ENCODE measurements at places on chromosomes 3 and 15.

DNA sequence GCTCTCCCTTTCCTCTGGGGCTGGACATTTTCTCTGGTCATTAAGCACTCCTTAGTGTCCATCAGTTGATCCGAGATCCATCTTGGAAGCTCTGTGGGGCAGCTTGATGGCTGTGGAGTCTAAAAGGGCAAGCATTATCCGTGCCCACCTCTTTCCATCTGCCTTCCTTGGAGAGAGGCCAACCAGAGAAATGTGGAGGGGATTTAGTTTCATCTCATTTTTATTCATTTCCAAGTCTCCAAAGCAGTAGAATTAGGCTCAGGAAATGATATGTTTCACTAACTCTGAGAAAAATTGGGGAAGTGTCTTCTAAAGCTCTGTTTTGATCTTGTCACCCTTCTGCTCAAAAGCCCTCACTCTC lies 95.9 kb upstream of the KLHL25 start:
- DNase-seq, result no peak

- no peak for DNase-seq
Measured at GRCh38 chr3:37170060-37170459, 4.3 kb downstream of the LRRFIP2 start.

- DNase-seq, result peak; percentile 4
Measured at GRCh38 chr3:115272036-115272824, 125.1 kb upstream of the ZBTB20 start.

GRCh38 chr3:158920371-158920770 lies 118.5 kb downstream of the MFSD1 start:
- no peak for DNase-seq

DNA sequence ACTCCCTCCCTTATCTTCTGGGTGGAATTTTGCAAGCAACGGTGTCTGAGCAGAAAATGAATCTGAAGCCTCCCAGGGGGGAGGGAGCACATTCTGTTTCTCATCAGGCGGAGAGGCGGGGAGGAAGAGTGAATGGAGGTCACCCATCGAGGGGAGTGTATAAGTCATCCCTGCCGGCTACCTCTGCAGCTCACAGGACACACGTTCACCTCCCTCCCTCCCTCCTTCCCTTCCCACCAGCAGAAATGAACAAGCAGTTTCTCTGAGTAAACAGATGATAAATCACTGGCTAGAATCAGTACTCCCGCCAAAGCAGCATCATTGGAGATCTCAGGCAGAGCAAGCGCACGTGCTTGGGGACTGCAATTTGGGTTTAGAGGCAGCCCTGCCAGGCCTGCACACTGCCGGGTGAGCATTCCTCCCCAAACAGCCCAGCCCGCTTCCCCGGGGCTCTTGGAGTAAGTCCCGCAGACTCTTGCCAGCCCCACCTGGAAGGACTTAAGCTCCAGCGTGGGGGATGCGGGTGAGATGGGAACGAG lies 38.3 kb downstream of the CPN2 start:
- peak; percentile 49 for DNase-seq

- DNase-seq, result no peak
Measured at GRCh38 chr3:37971467-37971866, 19.1 kb upstream of the VILL start.

DNA sequence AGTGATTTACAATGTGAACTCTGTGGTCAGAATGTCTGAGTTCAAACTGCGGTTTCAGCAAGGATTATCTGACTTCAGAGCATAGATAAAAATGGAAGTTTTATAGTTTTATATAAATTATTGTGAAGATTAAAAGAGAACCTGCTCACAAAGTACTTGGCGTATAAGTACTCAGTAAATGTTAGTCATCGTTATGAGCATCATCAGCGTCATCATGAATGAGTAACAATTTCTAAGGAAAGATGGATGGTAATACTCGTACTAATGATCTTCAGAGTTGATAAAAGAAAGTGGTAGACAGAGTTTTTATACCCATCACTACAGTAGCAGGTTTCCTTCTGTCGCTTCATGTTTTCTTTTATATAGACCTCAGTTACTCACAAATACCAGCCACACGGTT lies 341.8 kb downstream of the RAP2B start:
- no peak for DNase-seq

DNA sequence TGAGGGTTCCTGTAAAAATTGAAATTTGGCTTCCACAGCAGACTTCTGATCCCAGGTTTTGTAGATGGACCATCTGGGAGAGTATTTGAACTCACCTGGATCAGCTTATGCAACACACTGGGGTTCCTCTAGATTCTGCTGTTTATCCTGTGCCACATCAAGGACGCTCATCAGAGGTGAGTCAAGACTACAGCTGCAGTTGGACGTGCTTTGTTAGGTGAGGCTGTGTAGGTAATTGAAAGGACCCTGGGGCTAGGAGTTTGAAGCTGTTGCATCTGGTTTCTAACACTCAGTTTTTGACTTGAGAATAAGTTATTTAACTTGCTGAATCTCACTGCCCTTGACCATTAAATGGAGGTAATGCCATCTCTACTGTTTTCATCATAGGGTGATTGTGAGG lies 394.2 kb downstream of the EDEM1 start:
- no peak for DNase-seq

GRCh38 chr15:69624816-69625215 lies 172.2 kb downstream of the RPLP1 start:
- DNase-seq, result no peak

DNA sequence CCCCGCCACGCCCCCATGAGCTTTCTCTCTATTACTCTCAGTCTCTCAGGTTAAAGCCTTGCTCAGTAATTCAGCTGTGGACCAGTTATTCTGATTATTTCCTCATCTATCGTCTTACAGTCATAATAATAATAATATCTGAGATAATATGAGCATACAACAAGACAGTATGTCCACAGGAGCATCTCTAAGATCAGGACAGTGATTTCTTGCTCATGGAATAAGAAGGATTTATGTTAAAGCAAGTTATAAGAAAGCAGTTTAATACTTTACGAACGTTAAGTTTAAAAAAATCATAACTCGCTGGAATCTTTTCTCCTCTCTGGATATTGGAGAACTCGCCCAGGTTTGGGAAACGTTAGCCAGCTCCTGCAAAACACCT lies 643 bp upstream of the LMCD1 start:
- no peak for DNase-seq

- DNase-seq, result no peak
Measured at GRCh38 chr3:194775731-194776130, 90.0 kb downstream of the FAM43A start.

DNA sequence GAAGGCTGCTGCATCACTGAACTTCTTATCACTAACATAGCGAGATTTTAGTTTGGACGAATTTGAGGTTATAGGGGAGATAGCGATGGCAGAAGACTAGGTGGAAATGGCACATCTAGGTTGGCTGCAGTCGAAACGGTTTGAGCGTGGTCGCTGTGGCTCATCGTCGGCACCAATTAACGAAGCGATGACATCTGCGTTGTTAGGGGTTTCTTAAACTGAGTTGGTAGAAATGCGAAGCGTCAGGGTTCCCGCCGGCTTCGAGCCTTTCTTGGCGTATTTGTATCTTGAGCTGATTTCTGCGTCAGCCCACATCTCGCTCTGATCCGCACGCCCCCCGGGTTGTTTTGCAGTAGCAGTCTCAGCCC lies 319 bp downstream of the LNP1 start:
- peak; percentile 59 for DNase-seq

- no peak for DNase-seq
Measured at GRCh38 chr3:146636881-146637280, 31.7 kb upstream of the PLSCR5 start.

DNA sequence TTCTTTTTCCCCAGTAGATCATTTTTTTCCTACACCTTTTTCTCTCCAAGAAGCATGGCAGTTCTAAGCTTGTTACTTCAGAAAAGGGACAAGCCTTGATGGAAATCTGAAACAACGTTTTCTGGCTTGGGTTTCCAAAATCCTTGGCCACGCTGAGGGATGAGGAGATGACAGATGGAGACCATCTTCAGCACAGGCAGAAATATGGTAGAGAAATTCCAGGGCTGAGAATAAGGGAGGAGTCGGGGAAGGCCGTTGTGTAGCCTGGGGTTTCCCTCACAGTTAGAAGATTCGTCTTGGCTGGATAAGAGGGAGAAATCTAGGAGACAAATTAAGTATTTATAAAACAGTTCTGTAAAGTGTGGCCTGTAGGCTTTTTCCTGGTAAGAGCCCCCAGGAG lies 33.9 kb upstream of the STT3B start:
- no peak for DNase-seq

GRCh38 chr15:67232591-67232990 lies 21.9 kb downstream of the AAGAB start:
- DNase-seq, result no peak

GRCh38 chr3:30578986-30579579 lies 27.3 kb upstream of the TGFBR2 start:
- no peak for DNase-seq

GRCh38 chr3:17130956-17131355 lies 246.2 kb downstream of the PLCL2 start:
- DNase-seq, result no peak

- no peak for DNase-seq
Measured at GRCh38 chr3:71896751-71897150, 111.8 kb upstream of the PROK2 start.

GRCh38 chr3:19485267-19485666 lies 337.0 kb downstream of the KCNH8 start:
- DNase-seq, result no peak

DNA sequence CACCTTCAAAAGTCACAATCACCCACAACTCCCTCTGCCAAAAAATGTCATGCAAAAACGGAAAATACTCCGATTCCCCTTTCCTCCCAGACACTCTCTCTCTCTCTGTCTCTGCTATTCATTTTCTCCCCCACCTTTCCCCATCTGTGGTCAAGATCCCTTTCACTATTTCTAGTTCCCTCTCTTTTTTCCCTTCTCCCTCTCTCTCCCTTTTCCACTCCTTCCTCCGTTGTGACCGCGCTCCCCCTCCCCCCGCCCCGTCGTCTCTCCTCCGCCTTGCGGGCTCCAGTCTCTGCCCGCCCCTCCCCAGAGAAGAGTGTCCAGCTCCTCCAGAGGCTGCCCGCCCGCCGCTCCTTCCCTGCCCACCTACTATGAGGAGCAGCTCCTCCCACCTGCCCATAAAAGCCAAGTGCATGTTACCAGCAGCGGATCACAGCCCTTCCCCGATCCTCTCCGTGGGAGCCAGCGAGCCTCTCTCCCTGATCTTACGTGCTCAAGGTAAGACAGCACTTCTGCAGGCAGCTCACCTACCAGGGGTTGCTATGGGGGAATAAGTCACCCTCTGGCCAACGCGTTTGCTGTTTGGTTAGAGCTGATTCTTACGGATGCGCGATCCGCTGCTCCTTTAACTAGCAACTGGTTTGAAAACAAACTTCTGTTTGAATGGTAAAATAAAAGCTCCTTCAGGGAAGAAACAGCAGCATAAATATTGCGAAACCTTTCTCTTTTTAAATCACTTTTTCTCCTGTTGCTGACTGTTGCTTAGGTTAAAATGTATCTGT lies at the start of gene COL8A1:
Gene COL8A1, plus strand, starts transcription at position 428 of the 782 bp plus-strand sequence. CDS start 152,089 bp downstream, outside the sequence.
- DNase-seq, result no peak

- DNase-seq, result no peak
Measured at GRCh38 chr3:114119776-114120175, 59.1 kb downstream of the DRD3 start.

DNA sequence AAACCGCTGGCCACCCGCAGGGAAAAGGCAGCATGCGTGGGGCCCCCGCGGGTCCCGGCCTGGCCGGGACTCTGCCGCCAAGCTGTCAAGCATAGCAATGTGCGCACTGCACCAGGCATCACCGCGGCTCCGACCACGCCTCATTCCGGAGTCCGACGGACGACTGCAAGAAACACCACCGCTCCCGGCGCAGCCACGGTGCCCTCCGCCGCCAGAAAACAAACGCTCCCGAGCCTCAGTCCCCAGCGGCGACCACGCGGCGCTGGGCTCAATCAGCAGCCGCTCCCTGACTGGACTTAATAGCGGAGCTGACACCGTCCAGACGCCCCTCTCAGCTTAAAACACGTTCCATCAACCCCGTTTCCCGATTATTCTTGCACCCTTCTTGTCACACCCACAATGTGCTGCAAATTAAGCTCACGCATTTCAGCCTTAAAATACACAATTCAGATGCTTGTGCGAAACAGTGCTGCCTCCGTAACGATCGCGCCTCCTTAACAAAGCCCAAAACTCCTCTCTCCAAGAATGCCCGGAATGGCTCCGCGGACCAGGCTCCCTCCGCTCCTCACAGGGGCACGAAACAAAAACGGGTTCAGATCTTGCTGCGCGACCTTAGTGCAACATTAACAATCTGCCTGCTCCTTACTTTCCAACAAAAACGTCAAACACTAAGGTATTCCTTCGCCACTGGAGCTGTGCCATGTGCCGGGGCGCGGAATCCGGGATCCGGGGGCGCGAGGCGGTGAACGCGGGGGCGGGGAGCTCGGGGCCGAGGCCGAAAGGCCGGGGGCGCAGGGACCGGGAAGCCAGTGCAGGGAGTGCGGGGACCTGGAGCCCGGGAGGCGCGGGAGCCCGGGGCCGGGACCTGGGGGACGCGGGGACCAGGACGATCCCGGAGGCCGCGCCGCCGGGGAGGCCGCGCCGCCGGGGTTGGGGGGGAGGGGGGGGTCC lies 655 bp downstream of the CYFIP1 start:
- DNase-seq, result peak; percentile 68

GRCh38 chr15:69718436-69718835 lies 265.8 kb downstream of the RPLP1 start:
- DNase-seq, result no peak

DNA sequence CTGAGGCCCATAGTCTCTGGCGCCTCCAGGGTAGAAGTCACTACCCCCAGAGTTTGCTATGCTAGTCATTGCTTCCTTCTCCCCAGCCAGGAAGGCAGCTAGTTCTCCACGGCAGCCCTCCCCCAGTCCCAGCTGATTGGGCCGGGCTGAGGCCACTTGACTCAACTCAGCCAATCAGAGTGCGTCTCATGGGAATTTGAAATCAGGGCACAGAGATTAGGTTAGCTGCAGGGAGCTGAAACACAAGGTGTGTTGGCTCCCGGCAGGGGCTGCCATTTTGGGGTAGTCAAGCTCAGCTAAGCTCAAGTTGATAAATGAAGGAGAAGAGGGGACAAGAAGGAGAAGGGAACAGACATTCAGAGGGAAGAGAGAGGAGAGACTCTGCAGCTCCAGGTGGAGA lies 32.8 kb downstream of the LINGO1 start:
- peak; percentile 83 for DNase-seq

- DNase-seq, result no peak
Measured at GRCh38 chr15:93195109-93195508, 106.1 kb upstream of the RGMA start.

DNA sequence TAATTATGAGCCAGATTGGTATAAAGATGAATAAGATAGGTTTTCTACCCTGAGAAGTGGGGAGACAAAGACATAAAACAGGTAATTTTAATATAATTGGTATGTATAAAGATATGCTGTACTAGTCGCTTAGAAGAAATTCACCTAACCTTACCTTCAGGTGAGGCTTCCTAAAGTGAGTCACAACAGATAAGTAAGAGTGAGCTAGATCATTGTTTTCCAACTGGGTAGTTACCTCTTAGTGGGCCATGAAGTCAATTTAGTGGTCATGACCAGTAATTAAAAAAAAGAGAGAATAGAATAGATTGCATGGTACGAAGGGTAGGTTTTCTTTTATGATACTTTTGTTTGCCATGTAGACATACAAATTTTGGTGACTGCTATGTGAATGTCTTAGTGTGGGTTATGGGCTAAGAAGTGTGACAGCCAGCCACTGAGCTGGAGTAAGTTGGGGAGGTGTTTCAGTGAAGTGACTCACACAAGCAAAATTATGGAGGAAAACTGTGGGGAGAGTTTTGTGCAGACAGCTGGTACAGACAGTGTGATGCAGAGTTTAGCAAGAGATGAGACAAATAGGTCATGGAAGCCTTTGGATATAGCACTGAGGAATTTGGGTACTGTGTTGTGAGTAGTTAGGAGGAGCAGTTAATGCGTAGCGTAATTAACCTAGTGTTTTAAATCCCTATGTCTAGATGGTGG lies 8.2 kb downstream of the TRNT1 start:
- DNase-seq, result no peak

All from BE2C (cell line).